ENCODE measurements at places on chromosomes 4 and X. TPM values are rescaled to one million over a fixed set of nuclear protein-coding genes. Genes with fewer than 3 reads are reported as not detected.

- H3K4me3 ChIP-seq = no peak overlapping the region
- no peaks in the 10 kb centered on the region for H3K4me1 ChIP-seq
- no peak for DNase-seq
- no peak overlapping the region for H3K27ac ChIP-seq
These were observed 822 bp upstream of the PFKFB1 start for GRCh38 chrX:54994668-54995351.

- H3K4me3 ChIP-seq = no peak overlapping the region
- H3K4me1 ChIP-seq = no peaks in the 10 kb centered on the region
- H3K27ac ChIP-seq = no peak overlapping the region
- DNase-seq = no peak
- H3K36me3 ChIP-seq = no peaks in the 10 kb centered on the region
These were observed 1037.2 kb downstream of the PCDH18 start for GRCh38 chr4:136495076-136495475.

DNA sequence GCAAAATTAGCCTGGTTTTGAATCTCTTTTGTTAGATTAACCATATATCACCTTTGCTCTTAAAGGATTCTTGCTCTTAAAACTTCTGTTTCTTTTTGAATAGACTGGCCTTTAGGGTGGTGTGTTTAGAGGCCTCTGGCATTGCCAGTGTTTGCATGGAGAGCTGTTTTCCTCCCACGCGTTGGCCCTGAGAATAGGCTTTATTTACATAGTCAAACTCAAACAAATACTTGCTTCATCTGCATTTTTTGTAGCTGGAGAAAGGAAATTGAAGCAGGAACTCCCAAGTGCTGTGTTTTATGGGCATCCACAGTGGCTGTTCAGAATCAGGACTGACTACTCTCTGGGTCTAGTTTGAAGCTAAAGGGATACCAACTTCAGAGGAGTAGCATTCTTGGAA lies 2.7 kb downstream of the SHROOM2 start:
- no peaks in the 10 kb centered on the region for H3K36me3 ChIP-seq
- H3K4me3 ChIP-seq = no peak overlapping the region
- H3K27ac ChIP-seq = no peak overlapping the region
- no peaks in the 10 kb centered on the region for H3K27me3 ChIP-seq
- no peak for DNase-seq

MEPE gene
- not detected for total RNA-seq
